Hematopoietic multipotent progenitor cell (in vitro differentiated cells): ENCODE measurements at places on chromosomes 12 and 14.

DNA sequence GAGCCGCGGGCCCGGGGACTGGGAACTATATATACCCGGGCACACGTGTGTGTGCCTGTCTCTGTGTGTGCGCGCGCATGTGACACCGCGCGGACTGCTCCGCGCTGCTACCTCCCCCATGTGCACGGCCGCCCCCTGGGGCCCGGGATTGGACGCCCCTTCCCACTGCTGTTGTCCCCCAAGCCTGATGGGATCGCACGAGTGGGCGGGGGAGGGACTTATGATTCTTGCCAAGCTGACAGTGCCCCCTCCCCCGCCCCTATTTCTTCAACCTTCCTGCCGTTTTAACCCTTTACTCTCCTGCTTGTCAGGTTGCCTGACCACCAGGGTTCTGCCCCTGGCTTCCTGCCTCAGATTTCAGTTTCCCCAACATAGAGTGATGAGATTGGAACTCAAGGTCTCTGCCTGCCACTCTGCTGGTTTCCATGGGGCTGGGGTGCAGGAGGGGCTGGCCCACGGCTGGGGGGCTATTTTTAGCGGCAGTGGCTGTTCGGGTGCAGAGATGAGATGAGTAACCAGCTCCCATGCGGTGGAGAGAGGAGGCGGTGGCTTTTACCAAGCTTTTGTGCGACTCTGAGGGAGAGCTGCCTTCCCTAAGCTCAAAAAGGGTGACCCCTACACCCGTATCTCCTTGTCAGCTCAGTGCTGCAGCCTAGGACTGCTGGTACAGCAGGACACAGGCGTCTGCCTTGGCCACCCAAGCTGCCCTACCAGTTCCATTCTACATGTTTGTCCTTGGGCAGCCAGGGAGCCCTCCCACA lies at the start of gene DDN:
Gene DDN, minus strand, starts transcription at position 5 of the 761 bp plus-strand sequence. CDS start 88 bp downstream, outside the sequence.
- DNase-seq: no peak

DNA sequence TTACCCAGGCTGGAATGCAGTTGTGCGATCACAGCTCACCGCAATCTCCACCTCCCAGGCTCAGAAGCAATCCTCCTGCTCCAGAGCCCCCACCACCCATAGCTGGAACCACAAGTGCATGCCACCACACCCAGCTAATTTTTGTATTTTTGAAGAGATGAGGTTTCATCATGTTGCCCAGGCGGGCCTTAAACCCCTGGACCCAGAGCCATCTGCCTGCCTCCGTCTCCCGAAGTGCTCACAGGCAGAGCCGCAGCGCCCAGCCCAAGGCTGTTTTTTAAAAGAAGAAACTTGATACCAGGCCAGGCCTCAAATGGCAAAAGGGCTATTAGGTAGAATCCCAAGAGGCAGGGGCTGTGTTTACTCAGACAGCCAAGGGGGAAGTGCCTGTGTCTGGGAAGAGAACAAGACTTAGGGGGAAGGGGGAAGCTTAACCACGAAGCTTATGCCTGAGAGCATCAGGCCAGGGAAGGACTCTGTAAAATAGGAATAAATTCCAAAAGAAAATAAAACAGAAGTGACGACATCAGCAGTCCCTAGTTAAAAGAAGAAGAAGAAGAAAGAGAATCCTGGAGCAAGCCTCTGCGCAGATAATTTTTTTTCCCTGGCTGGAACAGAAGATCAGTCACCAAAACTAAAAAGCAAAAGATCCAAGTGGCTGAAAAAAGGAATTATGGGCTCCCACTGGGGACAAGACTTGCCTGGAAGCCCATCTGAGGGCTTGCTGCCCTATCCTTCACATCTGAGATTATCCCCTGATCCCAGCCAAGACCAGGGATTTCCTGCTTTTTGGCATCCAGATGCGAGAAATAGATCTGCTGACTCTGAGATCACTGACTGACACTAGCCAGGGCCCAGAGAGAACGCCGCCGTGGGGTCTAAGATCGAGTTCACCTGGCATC lies 170.5 kb downstream of the NDUFA12 start:
- no peak for DNase-seq

DNA sequence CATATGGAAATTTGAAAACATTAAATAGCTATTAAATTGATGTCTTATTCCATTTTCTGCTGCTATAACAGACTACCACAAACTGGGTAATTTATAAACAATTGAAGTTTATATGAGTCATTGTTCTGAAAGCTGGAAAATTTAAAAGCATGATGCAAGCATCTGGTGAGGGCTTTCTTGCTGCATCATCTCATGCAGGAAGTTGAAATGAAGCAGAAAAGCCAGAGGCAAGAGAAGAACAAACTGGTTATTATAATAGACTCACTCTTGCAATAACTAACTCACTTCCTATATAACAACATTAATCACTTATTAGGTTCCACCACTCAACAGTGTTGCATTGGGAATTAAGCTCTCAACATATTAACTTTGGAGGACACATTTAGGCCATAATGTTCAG lies 1277.4 kb downstream of the LRFN5 start:
- DNase-seq: no peak

DNA sequence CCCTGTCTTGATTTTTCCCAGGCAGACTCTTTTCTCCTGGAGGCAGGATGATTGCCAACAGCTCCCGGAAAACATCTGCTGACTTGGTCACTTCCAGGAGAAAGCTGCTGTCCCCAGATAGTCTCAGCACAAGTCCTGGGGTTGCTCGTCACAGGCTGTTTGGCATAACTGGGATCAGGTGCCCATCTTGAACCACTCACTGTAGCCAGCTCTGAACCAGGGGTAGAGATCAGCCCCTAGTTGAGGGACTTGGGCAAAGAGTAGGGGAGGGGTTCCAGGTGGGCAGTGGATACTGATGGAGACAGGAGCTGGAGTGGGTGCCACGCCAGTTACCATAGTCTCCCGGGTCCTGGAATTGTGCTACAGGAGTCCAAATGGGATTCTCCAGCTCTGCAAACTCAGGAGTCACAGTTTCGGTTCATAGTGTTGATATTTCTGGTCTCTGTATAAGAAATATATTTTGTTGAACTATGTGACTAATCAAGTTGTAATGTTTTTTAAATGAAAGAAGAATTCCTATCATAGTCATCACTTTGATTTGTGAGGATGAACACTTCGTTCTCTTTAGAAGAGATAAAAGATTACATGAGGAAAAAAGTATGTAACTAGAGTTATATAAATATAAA lies 1154.5 kb downstream of the AACS start:
- no peak for DNase-seq

DNA sequence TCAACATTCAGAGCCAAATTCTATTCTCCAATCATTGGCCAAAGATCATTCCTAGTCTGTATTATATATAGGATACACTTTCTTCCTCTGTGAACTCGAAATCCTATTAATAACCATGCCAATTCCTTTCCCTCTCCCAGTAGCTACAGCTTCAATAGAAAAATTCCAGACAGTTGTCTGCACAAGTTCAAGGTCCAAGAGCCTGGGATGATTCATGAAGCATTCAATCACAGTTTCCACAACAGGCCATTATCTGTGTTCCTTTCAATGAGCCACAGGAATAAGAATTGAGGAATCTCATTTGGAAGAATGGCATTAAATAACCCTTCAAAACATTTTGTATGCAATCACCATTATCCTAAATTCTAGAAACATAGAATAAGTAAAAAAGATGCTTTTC lies 437.4 kb downstream of the RMST start:
- no peak for DNase-seq

DNA sequence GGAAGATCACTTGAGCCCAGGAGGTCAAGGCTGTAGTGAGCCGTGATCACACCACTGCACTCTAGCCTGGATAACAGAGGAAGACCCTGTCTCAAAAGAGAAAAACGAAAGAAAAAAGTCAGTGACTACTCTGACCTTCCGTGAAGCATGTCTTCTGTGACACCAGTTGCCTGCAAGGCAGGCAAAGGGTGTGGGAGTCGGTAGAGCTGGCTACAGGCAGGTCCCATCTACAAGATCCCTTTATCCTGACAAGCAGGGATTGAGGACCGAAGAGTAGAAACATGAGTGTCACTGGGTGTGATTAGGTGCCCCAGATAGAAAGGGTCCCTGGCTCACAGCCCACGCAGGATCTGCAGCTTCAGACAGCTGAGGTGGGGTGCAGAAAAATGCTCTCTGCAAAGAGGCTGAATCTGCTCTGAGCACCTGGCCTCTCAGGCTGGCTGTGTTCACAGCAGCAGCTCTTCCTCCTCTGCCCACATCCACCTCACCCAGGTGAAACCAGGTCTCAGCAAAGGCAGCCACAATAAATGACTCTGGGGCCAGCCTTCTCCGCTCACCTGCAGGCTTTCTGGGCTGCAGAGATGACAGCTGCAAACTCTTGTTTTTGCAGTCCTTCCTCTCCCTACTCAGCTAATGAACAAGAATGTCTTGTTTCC lies 28.6 kb upstream of the HSP90B1 start:
- DNase-seq: peak; percentile 26

GRCh38 chr14:90235179-90235976 lies 21.0 kb upstream of the PSMC1 start:
- DNase-seq: peak; percentile 46
